ENCODE measurements at places on chromosomes 6 and 20. TPM values are rescaled to one million over a fixed set of nuclear protein-coding genes. Genes with fewer than 3 reads are reported as not detected.

DNA sequence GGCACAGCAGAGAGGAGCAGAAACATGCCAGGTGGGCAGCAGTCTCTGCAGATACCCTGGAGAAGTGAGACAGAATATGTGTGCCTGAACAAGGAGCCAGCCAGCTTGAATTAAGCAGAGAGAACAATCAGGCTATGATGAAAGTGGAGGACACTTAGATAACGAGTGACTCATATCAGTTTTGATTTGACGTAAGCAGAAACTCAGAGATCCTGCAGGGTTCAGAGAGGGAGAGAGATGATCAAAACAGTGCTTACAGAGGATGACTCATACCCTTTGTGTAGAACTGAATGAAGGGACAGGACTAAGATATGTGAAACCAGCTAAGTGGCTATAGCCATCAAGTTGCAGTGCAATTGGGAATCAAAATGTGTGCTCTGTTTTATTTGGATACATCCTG lies 300.7 kb downstream of the TENT5A start:
- no peak for DNase-seq

DNA sequence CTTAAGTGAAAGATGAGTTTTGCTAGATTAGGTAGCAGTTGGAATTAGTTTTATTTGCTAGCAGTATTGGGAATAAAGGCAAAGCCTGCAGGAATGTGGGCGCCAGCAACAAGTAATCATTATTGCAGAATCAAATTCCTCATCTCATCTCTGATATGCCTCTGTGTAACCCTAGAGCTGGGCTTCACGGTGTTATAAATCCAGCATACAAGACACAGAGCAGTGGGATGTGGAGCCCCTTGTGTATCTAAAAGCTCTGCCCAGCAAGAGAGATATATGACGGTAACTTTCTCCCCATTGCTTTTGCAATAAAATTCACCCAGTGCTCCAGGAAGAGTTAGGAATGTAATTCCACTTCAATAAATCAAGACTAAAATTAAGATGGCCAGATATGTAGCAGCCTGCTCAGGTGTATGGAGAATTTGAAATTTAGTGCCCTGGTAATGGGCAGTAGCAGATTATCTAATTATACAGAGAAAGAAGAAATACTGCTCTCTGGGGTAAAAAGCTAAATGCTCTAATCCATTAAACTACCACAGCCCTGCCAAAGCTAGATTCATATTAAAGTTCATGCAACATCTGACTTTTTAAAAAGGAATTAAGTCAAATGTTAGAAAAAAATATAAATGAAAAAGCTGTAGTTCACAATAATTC lies 5.6 kb upstream of the BLOC1S5 start:
- no peak for DNase-seq

DNA sequence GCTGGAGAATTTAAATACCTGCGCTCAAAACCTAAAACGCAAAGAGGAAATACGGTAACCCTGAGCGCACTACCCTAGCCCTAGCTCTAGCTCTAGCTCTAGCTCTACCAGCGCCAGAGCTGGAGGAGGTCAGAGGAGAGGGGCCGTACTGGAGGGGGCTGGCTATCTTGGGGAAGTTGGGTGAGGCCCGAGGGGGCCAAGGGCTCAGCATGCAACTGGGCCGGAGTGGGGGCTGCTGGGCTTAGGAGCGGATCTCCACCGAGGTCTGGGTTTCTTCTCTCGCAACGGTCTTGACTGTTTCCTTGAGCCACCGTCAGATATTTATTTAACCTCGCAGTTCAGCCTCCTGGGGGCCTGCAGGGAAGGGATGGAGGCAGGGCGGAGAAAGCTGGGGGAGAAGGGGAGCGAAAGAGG lies 91.0 kb downstream of the NCR2 start:
- no peak for DNase-seq

- no peak for DNase-seq
Measured at GRCh38 chr6:132188556-132189264, 212.6 kb downstream of the MOXD1 start.

Gene RIPOR3
- total RNA-seq: 5.1 TPM

GRCh38 chr6:158441716-158442215 lies 118.1 kb upstream of the TMEM181 start:
- no peak for DNase-seq

Gene RGS17
- 0.18 TPM for total RNA-seq

DNA sequence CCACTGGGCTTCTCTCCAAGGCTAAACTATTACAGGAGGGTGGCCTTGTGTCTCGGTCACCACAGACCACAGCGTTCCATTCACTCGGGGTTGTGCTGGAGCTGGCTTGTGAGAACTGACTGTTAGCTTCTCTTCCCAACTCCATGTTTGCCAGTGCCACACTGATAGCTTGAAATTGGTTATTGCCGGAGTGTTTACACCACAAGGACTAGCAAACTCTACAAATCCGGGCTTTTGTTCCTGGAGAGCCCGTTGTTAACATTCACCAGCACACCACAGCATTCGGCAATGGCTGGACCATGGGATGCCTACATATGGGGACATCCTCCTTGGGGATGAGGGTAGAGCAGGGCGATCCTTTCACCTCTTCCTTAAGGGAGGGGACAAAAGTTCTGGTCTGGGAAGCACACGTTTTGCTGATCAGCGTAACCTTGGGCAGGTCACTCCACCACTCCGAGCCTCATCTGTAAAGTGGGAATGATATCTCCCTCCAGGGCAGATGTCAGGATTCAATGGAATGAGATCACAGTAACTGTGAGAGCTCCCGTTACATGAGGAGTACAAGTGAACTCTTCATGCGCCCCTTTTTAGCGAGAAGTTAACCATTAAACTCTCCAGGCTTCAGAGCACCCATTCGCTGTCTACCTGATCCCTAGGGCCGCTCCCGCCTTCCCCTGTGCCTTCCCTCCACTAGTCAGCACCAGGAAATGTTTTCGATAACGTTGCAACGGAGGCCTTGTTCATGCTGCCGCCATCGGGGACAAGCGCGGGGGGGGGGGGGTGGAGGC lies 41.7 kb upstream of the TTPAL start:
- DNase-seq: no peak

DNA sequence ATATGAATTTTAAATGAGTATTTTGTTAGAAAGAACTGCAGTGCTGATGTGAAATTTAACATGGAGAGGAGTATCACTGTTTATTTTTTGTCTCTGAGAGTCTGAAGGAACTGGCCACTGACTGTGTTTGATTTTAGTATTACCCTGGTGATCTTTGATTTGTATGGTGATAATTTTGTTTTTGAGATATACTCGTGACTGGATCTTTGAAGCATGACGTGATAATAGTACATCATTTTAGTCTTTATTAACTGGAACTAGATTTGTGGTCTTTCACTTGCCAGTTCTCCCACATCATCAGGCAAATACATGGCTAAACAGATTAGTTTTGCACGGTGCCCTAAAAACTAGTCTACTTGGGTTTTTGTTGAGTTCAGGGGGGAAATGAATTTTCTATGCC lies 55.5 kb downstream of the ARID1B start:
- DNase-seq: no peak

DNA sequence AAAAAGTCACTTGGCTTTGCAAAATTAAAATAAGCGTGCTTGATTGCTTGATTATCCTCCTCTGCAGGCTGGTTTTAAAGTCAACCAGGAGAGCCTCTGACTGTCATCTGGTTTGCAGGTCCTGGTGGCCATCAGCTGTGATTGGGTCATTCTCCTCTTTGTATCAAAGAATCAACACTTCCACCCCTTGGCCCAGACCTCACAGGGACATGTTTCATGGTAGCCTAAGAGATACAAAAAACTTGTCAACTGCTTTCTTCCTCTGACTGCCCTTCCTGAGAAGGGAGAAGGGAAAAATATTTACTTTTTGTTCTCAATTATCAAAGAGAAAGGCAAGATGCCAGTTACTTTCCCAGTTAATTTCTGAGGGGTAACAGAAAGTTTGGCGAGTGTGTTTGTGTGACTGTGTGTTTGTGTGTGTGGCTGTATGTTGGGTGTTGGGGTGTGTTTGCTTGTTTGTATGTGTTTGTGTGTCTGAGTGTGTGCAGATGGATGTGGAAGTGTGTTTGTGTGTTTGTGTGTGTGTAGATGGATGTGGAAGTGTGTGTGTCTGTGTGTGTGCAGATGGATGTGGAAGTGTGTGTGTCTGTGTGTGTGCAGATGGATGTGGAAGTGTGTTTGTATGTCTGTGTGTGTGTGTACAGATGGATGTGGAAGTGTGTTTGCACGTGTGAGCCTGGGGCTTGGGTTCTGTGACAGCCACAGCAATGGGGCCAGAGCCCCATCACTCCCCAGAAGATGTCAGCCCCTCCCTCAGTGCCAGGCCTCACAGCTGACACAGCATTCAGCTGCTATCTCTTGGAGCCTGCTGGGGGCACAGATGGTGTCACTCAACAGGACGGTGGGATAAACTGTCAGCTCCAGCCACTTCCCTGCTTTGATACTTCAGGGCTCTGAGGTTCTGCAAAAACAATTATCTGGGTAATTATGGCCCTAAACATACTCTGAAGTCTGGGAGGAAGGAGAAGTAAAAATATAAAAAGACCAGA lies 98.6 kb upstream of the RNF24 start:
- no peak for DNase-seq

- no peak for DNase-seq
Measured at GRCh38 chr6:36967757-36968156, 13.2 kb downstream of the PI16 start.

Gene RFX6
- not detected for total RNA-seq

DNA sequence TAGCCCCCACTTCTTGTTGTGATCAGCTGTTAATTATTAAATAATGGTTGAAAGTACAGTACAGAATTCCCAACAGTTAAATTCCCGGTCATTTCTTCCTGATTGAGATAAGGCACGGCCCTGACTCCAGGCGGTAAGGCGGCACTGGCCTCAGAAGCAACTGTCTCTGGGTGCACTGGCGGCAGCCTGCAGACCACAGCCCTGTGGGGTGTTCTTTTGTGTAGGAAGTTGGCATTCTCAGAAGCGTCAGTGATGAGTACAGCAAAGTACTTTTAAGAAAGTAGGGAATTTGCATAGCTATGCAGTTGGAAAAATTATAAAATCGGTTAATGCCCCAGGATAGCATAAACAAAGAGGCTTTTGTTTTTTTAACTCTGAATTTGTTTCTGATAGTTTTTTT lies 50.5 kb downstream of the SAMD5 start:
- no peak for DNase-seq

- DNase-seq: no peak
Measured at GRCh38 chr6:116059713-116060571, 749 bp downstream of the FRK start.

GRCh38 chr6:112296122-112296521 lies 41.8 kb upstream of the LAMA4 start:
- no peak for DNase-seq

DNA sequence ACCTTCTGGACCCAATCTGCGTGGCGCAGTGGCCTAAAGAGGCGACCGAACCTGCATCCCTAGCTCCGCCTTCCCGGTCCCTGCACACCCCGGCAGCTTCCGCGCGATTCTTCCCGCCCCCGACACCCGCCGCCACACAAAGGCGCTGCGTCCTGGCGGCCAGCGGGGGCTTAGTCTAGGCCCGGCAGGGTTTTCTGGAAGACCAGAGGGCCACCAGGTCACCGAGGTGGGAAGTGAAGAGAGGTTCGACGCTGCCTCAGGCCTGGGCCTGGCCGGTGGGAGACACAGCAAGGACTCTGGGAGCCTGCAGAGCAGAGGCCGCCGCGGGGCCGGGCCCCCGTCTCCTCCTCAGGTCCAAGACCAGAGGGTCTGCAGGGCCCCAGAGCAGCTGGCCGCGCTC lies 154.9 kb downstream of the OR2B2 start:
- no peak for DNase-seq

DNA sequence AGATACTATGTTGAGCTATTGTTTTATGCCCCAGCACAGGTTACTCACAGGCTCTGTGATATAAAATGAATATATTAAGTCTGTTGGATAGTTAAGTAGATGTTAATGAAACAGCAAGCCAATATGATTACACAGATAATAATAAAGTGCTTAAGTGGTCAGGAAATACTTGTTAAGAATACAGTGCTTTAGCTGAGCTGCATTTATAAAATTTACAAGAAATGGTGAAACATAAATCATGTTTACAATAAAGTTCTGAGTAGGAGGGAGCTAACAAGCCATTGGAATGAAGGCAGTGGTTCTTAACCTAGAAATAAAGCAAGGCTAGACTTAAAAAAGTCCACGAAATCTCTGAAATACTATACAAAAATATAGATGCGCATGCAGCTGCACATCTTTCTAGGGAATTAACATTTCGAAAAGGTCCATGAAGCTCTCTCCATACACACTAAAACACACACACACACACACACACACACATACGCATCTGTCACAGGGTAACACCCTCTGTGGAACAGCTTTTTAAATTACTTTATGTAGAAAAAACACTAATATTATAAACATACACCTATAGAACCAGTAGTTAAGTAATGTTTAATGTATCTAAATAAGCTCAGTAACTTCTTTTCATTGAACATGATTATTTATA lies 87.3 kb downstream of the COL9A1 start:
- no peak for DNase-seq

GRCh38 chr6:97437087-97437486 lies 154.1 kb upstream of the MMS22L start:
- no peak for DNase-seq

DNA sequence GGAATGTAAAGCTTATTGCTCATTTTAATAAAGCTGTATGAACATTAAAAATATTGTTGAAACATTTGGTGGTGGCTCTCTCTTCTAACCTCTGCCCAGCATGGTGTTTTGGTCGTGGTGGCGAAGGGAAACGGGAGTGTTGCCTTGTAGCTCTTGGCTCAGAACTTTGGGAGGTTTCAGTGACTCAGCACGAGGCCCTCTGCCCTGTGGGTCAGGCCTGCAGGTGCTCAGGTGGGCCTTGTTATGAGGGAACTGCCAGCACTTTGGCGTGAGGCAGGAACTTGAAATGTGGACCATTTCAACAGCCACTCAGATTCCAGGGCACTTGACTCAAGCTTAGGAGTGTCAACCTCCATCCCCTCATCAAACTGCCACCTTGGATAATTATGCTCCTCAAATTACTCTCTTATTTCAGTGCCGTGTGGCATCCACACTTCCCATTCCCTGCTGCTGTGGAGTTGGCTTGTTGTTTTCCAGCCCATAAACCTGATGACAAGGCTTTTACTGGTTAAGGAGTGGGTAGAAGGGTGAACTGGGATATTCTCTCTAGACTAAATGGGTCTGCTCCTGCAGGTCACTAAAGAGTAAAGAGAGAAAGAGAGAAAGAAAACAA lies 36.3 kb downstream of the PRDM1 start:
- DNase-seq: no peak

DNA sequence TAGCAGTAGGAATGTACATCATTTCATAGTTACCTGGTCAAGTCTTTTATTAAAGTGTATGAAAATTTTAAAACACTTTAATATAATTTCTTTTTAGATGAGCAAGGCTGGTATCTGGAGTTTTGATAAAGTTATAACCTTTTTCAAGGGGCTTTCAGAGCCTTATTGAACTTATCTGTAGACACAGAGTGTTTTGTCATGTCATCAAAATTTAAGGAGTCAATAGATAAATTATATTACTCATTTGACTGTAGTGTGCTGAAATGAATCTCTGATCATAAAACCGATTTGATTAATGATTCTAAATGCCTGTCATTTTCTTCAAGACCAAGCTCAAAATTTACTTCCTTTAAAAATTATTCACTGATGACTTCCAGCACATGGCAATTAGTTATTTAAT lies 125.6 kb downstream of the ARID1B start:
- no peak for DNase-seq

Gene EYS
- total RNA-seq: not detected

All from suprapubic skin (tissue), 4 donors.